ENCODE measurements at places on chromosomes 5 and 9.

DNA sequence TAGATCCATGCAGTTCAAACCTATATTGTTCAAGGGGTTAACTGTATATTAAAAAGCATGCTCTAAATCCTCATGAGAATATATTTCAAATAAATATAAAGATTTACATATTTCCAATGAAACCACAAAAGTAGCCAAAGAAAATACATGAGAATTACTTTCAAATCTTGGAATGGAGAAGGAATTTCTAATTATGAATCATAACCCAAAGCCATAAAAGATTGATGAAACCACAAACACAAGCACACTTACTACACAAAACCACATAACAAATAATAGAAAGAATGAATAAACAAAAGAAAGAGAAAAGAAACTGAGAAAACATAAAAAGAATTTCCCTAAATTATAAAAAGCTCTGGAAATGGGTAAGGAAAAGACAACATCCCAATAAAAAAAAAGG is 16.0 kb downstream of the ERP44 start:
- DNase-seq: no peak

DNA sequence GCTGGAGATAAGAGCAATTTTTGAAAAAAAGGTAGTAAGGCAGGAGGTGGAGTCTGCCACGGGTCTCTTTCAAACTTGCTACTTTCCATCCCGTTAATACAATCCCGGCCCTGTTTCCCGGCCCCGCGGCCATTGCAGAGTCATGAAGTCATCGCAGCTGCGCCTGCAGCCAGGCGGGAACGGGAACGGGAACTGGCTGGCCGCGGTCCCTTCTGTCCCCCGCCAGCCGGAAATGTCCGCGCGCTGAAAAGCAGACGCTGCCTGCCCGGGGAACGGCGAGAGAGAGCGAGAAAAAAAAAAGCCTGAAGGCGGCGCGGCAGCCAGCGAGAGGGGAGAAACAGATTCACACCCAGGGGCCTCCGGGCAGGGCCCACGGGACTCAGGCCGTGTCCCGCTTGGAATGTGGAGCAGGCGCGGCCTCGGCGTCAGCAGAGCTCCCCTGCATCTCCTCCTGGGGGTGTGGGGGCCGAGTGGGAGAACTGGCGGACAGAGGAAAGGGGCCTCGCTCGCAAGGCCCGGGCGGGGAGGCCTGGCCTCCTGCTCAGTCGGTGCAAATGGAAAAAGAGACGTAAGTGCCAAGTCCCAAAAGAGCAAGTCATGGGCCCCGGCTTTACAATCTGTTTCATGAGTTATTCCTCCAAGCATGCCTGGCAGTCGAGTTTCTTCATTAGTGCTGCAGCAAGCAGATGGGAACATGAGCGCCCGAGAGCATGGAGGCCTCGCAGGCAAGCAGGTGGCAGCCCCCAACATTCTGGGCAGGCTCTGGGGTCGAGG is 201.2 kb upstream of the GAS1 start:
- peak; percentile 81 for DNase-seq

GRCh38 chr9:136138566-136138965 is 19.9 kb upstream of the TMEM250 start:
- no peak for DNase-seq

DNA sequence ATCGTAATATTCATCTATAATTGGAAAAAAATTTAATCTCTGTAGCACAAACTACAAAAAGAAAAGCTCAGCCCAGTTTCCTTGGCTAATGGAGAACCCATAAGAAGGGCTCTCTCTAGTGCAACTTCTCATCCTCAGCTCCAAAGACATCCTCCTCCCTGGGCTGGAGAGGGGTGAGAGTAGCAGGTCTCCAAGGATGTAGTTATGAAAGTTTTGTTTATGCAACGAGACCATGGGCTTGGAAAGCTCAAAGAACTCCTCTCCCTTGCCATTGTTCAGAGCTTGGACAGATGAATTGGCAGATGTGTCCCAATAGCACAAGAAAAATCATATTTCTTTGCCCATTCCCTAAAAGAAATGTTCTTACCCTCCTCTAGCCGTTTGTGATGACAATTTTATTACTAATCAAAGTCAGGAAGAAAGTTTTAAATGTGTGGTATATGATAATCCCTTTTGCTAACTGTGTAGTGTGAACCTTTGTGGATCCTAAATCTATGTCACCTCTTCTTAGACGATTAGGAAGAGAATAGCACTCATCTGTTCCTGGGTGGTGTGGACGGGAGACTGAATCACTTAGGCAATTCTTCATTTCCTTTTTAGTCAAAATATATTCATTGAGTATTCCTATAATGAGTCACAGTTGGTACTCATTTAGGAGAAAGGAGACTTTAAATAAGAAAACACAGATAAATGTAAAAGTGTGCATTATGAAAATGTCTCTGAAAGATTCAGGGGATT is 52.2 kb downstream of the GARNL3 start:
- DNase-seq: no peak
